ENCODE measurements at places on chromosomes 6 and 20.

DNA sequence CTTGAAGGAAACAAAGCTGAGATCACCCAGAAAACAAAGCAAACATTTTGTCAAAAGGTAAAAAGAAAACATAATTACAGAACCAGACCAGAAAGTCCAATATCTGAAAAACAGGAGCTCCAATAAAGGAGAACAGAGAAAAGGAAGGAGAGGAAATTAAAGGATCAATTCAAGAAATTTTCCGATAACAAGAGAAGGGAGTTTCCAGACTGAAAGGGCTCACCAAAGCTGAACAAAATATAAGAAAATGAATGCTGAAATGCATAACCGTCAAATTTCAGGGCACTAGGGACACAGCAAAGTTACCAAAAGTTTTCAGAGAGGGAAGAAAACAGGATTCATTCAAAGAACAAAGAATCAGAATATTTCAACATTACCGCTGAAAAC is 23.9 kb downstream of the ILRUN start:
- no peak for DNase-seq

DNA sequence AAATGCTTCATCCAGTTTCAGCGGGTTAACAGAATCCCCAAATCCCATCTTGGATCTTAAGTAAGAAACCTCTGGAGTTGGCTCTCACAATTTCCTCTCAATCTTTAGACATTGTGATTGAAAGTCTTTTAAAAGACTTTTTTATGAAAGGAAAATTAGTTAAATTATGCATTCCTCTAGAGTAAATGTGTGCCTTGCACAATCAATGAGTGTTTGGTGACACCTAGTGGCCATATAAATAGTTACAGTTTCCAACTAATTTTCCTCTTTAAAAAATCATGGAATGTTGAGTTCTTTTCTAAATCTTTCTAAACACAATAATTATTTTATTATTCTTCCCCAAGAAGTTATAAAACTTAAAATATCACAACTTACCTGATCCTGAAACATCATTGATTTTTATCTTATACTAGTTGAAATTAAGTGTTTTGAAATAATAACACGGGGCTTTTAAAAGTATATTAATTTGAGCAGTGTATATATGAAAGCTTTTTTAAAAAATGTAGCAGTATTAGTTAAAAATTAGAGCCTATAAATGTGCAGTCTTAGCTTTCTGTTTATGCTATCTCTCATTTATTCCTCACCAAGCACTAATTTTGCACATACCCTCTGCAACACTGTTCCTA is 66.4 kb downstream of the PKHD1 start:
- DNase-seq, result peak; percentile 53

- DNase-seq, result no peak
These were observed 95.4 kb downstream of the WASF1 start for GRCh38 chr6:110083875-110084585.

DNA sequence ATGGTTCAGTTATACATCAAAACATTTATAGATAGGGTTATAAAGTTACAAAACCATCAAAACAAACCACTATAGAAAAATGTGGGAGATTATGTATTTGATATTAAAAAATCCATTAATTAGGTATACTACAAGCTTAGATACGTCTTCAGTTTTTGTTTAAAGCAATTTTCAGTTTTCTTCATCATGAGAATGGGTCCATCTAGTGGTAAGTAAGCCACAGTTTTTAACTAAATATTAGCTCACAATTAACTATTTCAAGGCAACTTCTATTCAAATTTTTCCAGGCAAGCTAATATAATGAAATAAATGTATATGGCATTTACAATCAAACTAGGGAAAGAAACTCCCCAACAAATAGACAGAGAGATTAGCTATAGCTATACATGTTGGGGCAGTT is 44.4 kb downstream of the RNGTT start:
- DNase-seq, result peak; percentile 7

DNA sequence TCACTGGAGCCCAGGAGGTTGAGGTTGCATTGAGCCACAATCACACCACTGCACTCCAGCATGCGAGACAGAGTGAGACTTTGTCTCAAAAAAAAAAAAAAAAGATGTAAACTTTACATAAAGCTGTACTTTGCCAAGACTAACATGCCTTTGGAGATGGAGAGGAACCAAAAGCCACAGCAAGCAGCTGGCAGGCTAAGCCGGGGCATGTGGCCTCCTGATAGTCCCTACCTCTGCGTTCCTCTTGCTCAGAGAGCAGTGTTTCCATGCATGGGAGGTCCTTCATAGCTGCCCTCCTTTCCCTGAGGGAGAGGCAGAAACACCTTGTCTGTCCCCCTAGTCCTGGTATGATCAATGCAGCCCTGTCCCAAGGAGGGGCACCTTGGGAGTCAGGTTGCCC is 35.2 kb downstream of the SPATA2 start:
- no peak for DNase-seq
